EL (cell line): ENCODE measurements at places on chromosomes 6 and 20.

GRCh38 chr6:18795726-18796125 lies 408.6 kb downstream of the RNF144B start:
- DNase-seq = no peak

DNA sequence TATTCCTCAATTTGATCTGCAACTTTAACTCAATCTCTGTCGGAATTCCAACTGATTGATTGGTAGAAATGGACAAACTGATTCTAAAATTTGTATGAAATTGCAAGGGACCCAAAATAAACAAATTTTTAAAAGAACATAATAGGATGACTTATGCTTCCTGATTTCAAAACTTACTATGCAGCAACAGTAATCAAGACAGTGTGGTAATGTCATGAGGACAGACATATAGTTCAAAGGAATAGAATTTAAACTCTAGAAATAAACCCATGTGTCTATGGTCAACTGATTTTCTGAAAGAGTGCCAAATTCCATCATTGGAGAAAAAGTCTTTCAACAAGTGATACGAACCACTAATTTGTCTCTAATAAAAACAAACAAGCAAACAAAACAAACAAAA lies 1320.1 kb upstream of the GJE1 start:
- no peak for DNase-seq

DNA sequence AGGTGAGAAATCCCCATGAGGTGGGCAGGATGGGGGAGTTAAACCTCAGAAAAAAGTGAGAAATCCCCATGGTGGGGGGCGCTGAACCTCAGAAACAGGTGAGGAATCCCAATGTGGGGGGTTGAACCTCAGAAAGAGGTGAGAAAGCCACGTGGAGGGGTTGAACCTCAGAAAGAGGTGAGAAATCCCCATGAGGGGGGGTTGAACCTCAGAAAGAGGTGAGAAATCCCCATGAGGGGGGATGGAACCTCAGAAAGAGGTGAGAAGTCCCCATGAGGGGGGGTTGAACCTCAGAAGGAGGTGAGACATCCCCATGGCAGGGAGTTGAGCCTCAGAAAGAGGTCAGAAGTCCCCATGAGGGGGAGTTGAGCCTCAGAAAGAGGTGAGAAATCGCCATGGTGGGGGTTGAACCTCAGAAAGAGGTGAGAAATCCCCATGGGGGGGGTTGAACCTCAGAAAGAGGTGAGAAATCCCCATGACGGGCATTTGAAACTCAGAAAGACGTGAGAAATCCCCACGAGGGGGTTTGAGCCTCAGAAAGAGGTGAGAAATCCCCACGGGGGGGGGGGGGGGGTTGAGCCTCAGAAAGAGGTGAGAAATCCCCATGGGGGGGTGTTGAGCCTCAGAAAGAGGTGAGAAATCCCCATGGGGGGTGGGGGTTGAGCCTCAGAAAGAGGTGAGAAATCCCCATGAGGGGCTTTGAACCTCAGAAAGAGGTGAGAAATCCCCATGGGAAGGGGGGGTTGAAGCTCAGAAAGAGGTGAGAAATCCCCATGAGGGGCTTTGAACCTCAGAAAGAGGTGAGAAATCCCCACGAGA lies 14.3 kb upstream of the GOPC start:
- no peak for DNase-seq

DNA sequence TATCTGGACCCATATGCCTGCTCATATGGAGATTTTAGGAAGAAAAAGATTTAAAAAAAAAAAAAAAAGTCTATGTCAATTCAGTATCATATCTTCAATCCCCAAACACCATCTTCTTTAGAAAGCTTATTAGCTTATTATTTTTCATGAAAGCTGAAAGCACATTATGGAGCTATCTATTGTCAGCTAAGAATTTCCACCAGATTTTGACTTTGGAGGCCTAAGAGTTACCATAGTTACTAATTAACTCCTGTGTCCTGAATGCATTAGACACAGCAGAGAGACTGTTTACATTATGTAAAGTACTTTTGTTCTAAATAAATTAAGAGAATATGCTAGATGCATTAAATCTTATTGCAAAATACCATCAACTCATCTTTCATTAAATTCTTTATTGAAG lies 255.5 kb upstream of the NRSN1 start:
- DNase-seq = no peak

- no peak for DNase-seq
Measured at GRCh38 chr20:54512694-54513093, 37.3 kb downstream of the DOK5 start.
